ENCODE measurements at places on chromosomes 3 and 15.

GRCh38 chr15:67579164-67579563, 36.7 kb downstream of the MAP2K5 start:
- no peak for DNase-seq

GRCh38 chr3:119639494-119640350, 20.7 kb downstream of the POPDC2 start:
- no peak for DNase-seq

- no peak for DNase-seq
These were observed 57.6 kb downstream of the FNDC3B start for GRCh38 chr3:172096881-172097420.

GRCh38 chr3:48561045-48561736, 2.4 kb downstream of the UCN2 start:
- DNase-seq, result no peak

DNA sequence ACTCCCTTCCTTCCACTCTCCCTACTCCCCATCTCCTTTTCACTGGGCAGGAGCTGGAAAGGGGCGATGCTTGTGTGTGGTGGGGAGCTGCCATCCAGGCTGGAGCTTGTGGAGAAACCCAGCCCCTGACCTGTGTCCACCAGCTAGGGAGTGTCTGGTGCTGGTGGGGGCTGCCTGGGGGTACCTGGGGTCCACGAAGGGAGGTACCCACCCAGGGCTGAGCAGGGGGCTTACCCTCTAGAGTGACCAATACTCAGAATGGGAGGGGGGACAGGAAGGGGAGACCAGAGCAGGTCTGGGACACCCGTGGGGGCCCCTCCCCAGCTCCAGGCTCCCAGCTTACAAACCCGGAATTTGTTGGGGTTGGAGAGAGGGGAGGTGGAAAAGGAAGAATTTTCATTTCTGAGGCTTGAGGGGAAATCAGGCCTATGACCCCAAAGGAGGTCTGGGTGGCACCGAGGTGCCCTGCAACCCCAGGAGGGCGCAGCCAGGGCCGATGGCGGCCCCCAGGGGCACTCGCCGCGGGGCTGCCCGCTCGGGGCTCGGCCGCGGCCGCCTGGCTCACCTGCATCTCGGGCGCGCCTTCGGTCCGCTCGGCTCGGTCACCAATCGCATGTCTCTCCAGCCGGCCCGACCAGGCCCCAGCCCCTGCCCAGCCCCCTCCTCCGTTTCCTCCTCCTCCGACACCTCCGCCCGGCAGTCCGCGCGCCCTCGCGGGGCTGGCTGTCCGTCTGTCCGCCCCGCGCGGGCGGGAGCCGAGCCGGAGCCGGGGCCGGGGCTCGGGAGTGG, 773 bp downstream of the LINGO1 start:
- DNase-seq, result no peak

- no peak for DNase-seq
These were observed 58.5 kb downstream of the CCNL1 start for GRCh38 chr3:157101486-157101885.

- DNase-seq, result no peak
These were observed 58.3 kb downstream of the LRIG1 start for GRCh38 chr3:66442254-66443117.
